ENCODE measurements at places on chromosomes 13 and 19.

DNA sequence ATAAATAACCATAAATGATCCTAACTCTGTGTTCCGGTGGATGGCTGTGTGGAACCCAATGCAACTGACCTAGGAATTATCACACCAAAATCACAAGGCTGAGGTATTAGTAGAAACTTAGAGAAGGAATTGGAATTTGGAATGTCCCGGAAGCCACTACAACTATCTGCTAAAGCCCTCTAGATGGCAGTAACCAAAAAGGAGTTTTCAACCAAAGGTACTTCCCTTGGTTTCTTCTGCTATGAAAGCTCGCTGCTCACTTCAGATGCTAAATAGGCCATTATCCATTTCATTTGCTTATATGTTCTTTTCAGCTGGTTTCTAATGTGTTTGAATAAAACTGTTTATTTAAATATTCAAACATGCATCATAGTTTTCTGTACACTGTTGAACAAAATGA is 1589.1 kb upstream of the SPRY2 start:
- DNase-seq: peak; percentile 51

- no peak for DNase-seq
These were observed 175.0 kb downstream of the STK24 start for GRCh38 chr13:98401934-98402333.

GRCh38 chr13:104025303-104025702 is 959.1 kb upstream of the SLC10A2 start:
- DNase-seq: no peak

GRCh38 chr19:37990362-37990761 is 83.4 kb downstream of the SIPA1L3 start:
- no peak for DNase-seq

GRCh38 chr13:107117327-107118012 is 549.5 kb upstream of the ARGLU1 start:
- DNase-seq: no peak

GRCh38 chr13:48233046-48233888 is at the start of gene ITM2B:
Gene ITM2B (plus strand): TSS chr13:48233206. CDS start chr13:48233361, 155 bp downstream.
- peak; percentile 91 for DNase-seq

DNA sequence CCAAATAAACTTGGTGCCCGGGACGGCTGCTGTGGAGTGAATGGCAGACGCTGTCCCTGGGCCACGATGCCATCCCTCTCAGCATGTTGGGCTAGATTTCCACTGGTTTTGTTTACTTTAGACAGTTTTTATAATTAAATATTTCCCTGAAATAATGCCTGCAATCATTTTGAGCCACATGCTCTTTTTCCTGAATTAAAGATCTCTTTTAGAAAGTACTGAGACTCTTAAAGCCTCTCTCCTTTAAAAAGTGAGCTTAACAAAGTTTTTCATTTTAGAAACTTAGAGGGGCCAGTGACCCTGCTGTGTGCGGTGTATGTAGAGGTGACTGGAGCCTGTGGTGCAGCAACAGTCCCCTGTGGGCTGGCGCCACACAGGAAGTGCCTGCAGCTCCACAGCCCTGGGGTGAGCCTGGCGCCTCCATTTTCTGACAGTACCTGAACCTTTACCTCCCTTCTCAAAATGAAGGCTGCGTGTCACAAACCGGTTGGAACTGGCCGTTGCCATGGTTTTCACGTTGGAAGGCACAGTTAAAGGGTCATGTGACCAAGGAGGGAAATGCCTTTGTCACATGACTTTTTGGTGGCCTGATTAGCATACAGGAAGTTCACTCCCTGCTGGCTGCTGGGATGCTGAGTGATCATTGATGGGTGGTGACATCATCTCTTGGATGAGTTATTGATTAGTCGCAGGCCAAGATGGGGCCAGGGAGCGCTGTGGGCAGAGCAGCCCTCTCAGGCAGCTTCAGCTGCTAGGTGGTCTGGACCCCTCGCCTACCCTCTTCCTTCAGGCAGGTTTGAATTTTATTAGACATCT is 26.3 kb downstream of the TSSK6 start:
- DNase-seq: peak; percentile 93

DNA sequence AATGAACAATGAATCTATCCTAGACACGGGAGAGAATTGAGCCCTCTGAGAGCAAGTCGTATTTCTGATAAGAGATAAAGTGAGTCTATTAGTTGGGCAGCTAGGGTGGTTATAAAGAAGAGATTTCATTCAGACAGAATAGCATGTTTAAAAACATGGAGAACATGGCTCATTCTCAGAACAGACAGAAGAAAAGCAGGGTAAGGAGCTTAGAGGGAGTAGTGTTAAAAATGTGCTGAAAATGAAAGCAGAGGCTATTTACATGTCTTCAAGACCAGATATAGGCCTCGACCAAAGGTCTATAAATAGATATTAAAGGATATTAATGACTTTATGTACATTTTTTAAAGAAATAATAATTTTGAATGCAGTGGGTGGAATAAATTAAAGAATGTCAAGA is 149.5 kb downstream of the SLITRK1 start:
- no peak for DNase-seq

- DNase-seq: no peak
These were observed 523.5 kb upstream of the MIR17HG start for GRCh38 chr13:90824032-90824431.

- DNase-seq: no peak
These were observed 89.0 kb upstream of the ZNF507 start for GRCh38 chr19:32256341-32256975.

DNA sequence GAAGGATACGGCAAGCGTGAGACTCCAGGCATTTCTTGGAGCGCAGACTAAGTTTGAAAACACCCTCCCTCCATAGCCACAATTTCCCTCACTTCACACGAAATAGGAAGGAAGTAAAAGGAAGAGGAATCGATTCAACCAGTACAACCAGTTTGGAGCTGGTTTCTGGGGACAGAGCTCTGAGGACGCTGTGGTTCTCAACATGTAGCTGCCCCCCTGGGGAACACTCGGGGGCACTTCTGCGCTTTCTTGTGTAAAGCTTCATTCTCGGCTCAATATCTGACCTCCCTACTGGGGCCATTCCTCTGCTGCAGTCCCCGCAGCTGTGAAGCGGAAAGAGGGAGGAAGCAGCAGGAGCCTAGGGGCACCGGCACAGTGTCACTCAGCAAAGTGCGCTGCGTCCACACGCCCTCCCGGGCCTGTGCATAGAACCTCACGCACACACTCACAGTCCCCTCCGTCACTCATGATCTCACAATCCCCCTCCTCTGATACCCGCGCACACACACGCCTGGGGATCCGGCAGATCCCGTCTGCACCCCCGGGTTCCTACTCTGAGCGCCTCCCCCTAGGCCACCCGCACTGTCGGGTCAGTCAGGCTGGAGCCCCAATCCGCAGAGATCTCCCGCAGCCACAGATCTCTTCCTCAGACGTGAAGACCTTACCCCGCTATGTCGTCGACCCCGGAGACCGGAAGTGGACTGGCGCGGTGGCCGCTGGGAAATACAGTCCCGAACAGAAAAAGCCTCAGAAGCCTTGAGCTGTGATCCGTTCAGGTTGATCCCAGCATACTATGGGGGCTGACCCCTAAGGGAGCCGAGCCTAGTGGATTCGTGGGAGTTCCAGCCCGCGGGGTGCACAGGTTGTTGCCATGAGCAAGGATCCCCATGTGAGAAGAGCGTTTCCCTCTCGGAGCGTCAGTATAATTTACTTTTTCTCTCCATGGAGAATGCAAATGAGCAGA is at the start of gene ZNF780A:
TSS of gene ZNF780A (minus strand) at position 703 of the 964 bp plus-strand sequence. CDS start 6,190 bp downstream, outside the sequence.
- peak; percentile 80 for DNase-seq

- no peak for DNase-seq
These were observed 216.2 kb downstream of the IRS2 start for GRCh38 chr13:109569958-109570711.

DNA sequence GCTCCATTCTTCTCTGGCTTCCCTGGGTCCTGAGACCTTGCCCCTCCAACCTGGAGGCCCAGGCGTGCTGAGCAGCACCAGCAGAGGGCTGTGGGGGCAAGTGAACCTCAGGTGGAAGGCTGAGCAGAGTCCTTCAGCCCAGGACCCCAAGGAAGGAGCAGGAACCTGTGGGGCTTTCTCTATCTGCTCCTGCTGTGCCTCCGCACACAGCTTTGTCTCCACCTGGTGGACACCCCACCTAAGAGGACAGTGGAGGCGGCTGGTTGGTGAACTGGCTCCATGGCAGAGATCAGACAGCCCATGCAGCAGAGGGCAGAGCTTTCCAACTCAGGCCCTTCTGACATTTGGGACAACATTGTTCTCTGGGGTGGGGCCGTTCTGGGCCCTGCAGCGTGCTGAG is 19.7 kb downstream of the ZFR2 start:
- DNase-seq: peak; percentile 45

- DNase-seq: no peak
These were observed 501 bp downstream of the APLP1 start for GRCh38 chr19:35868823-35869326.

DNA sequence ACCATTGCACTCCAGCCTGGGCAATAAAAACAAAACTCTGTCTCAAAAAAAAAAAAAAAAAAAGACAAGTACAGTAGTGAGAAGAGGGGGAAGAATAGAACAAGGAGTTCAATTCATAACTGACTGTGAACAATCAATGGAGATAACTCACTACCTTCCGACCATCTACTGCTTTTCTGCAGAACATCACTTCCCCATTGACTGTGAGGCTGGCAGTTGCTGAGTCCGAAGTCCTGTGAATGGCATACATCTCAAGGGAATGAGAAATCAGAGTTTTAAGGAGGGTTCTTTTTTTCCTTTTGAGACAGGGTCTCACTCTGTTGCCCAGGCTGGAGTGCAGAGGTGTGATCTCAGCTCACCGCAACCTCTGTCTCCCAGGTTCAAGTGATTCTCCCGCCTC is 11.2 kb downstream of the ZNF565 start:
- DNase-seq: no peak

Data from hepatocyte (in vitro differentiated cells).